Mesendoderm (in vitro differentiated cells): ENCODE measurements at places on chromosomes 3 and 15.

- no peak overlapping the region for H3K4me3 ChIP-seq
- DNase-seq, result no peak
- H3K36me3 ChIP-seq, result no peaks in the 10 kb centered on the region
- no peaks in the 10 kb centered on the region for H3K4me1 ChIP-seq
- no peak overlapping the region for H3K27ac ChIP-seq
Measured at GRCh38 chr15:57227166-57227565, 149.1 kb upstream of the CGNL1 start.

GRCh38 chr3:89098964-89099585 is 8.3 kb upstream of the EPHA3 start:
- no peak overlapping the region for H3K4me3 ChIP-seq
- H3K36me3 ChIP-seq, result no peaks in the 10 kb centered on the region
- H3K27me3 ChIP-seq, result no peaks in the 10 kb centered on the region
- H3K4me1 ChIP-seq, result no peaks in the 10 kb centered on the region
- H3K27ac ChIP-seq, result no peak overlapping the region

DNA sequence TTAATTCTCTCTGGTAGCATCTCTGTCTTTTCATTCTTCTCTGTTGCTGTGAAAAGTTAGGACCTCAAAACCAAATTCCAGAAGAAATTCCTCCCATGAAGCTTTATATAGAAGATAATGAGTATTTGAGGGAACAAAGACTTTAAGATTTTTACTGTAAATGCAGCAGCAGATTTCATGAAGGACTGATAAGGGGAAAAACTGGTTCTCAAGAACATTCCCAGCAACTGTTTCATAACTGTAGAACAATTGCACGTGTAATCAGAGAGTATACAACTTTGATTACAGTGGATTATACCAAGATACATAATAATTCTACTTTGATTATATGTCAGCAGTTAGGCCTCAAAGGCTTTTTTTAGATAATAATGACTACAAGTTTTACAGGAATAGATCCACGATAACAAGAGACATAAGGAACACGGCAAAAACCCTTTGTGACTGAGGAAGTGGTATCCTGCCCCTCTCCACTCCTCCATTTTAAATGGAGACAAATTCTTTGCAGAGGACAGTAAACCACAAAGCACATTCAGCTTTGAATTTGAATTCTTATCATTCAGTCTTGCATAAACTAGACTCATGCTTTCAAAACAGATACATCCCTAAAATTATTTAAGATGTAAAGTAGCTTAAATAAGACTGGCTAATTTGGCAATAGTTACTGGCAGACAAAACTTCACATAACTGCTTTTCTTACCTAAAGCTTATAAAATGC is 42.9 kb upstream of the DIPK2A start:
- no peak overlapping the region for H3K27ac ChIP-seq
- no peaks in the 10 kb centered on the region for H3K4me1 ChIP-seq
- no peak overlapping the region for H3K4me3 ChIP-seq
- DNase-seq, result no peak

- no peaks in the 10 kb centered on the region for H3K4me1 ChIP-seq
- no peaks in the 10 kb centered on the region for H3K27me3 ChIP-seq
- no peak overlapping the region for H3K27ac ChIP-seq
- DNase-seq, result no peak
- no peaks in the 10 kb centered on the region for H3K36me3 ChIP-seq
Measured at GRCh38 chr3:8777201-8777977, 8.0 kb upstream of the OXTR start.

DNA sequence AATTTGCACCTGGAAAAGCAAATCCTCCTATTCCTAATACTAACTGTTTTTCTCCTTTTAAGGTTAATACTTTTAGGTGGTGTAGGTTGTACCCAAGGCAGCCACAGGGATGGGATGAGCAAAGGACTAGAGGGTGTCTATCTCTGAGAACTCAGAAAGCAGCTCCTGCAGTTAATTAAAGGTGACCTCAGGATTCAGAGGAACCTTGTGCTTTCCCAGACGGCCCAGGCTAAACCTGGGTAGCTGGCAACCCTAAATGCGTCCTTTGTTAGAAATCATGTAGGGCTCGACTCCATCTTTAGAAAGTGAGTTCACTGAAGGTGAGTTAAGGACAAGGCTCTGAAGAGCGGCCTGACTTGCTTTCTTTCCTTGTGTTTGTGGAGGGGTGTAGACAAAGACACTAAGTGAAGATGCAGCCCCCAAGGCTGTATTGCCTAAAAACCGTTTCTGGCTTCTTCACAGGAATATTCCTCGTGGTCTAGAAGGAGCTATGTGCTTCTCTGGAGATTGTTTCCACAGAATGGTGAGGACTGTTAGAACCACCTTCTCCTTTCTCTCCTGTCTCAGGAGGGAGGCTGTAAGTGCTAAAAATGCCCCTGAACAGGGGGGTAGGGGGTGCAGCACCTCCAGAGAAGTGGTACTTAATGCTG is 14.9 kb downstream of the FNDC3B start:
- H3K4me1 ChIP-seq, result peaks cover 2% of the 10 kb centered on the region
- no peaks in the 10 kb centered on the region for H3K27me3 ChIP-seq
- H3K36me3 ChIP-seq, result no peaks in the 10 kb centered on the region
- no peak overlapping the region for H3K27ac ChIP-seq
- DNase-seq, result no peak

DNA sequence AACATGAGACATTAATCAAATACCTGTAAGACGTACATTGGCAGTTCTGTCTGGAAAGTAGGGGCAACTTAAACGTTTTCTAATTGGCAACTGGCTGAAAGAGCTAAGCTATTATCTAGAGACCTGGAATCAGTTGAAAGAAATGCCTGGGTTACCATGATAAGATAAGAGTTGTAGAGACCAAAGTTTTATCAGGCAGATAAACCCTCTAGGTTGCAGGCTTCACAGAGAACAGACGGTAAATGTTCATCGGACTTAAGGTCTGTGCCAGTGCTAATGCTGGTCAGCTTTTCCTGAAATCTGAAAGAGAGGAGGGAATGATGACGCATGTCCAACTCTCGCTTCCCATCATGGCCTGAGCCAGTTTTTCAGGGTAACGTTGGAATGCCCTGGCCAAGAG is 196.2 kb downstream of the ROBO2 start:
- H3K27ac ChIP-seq, result no peak overlapping the region
- H3K36me3 ChIP-seq, result no peaks in the 10 kb centered on the region
- H3K4me1 ChIP-seq, result no peaks in the 10 kb centered on the region
- H3K4me3 ChIP-seq, result no peak overlapping the region

GRCh38 chr15:52491472-52491871 is 37.2 kb downstream of the MYO5A start:
- H3K27ac ChIP-seq, result no peak overlapping the region
- no peaks in the 10 kb centered on the region for H3K4me1 ChIP-seq
- no peaks in the 10 kb centered on the region for H3K27me3 ChIP-seq
- H3K36me3 ChIP-seq, result no peaks in the 10 kb centered on the region

DNA sequence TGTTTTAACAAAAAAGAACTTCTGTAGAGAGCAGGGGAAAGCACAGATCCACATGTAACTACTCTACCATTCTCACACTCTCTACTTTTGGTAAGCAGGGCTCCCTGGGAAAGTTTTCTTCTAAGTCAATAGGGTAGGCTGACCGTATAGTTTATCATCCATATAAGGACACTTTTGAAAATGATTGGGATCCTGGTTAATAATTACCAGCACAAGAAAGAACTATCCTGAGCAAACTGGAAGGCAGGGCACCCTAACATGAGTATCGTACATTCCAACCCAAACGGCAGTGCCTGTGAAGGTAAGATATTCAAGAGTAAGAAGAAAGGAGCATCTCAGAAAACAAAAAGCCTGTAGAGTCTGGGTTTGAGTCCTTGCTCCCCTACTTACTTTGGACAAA is 22.1 kb downstream of the SUSD5 start:
- no peak overlapping the region for H3K4me3 ChIP-seq
- H3K36me3 ChIP-seq, result no peaks in the 10 kb centered on the region
- DNase-seq, result no peak
- no peak overlapping the region for H3K27ac ChIP-seq

DNA sequence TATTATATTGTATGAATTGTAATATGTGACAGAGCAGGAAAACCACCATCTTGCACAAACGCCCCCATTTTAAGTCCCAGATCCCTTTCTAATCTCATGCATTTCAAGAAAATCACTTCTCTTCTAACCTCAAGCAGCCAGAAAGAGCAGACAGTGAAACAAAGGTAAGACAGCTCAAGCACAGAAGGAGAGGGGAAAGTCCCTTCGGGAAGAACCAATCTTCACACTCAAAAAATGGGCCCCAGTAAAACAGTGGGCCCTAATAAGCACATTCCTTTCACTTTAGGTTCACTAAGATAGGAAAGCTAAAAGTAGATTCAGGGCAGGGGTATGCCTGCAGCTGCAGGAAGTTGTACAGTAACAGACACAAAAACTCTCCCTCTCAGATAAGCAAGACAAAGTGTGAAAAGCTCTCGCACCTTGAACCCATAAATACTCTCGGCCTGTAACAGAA is 1268.7 kb downstream of the SI start:
- H3K27ac ChIP-seq, result no peak overlapping the region
- H3K36me3 ChIP-seq, result no peaks in the 10 kb centered on the region
- peak; percentile 25 for DNase-seq
- no peaks in the 10 kb centered on the region for H3K4me1 ChIP-seq

DNA sequence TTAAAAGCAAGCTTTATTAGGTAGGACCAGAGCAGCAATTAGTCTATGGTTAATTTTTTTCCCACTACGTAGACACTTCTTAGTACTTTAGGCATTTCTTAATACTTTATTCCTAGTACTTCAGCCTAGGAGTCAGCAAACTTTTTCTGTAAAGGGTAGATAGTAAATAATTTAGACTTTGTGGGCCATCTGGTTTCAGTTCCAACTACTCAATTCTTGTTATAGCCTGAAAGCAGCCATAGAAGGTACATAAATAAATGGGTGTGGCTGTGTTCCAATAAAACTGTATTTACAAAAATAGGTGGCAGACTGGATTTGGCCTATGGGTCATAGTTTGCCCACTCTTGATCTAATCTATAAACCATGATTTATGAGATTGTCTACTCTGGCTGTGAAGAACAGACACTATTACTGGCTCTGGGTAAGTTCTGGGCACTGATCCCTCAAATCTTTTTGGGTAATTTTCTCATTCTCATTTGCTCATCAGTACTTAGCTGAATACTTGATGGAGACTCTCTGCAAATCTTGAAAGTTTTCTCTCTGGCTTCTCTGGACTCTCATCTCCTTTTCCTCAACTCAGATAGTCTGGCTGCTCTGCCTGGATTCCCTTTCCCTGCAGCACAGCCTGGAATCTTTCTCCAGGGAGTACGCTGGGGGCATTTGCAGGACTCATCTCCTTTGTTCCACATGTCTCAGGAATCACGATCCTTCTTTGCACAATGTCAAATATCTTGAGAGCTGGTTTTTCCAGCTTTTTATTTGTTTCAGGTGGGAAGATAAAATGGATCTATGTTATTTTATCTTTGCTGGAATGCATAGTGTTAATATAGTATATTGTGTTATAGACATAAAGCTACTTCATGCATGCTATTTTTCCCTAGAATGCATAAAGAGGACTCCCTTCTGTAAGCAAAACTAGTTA is 524.8 kb upstream of the TBL1XR1 start:
- no peaks in the 10 kb centered on the region for H3K4me1 ChIP-seq
- H3K27ac ChIP-seq, result no peak overlapping the region
- DNase-seq, result no peak
- no peaks in the 10 kb centered on the region for H3K36me3 ChIP-seq

- H3K4me3 ChIP-seq, result no peak overlapping the region
- H3K4me1 ChIP-seq, result no peaks in the 10 kb centered on the region
- H3K27me3 ChIP-seq, result peaks cover 34% of the 10 kb centered on the region
- DNase-seq, result peak; percentile 72
Measured at GRCh38 chr3:172449466-172450149, 1.4 kb upstream of the GHSR start.

- H3K27me3 ChIP-seq, result no peaks in the 10 kb centered on the region
- H3K27ac ChIP-seq, result no peak overlapping the region
- no peak overlapping the region for H3K4me3 ChIP-seq
- no peaks in the 10 kb centered on the region for H3K36me3 ChIP-seq
Measured at GRCh38 chr3:61358364-61358763, 107.1 kb upstream of the FHIT start.

DNA sequence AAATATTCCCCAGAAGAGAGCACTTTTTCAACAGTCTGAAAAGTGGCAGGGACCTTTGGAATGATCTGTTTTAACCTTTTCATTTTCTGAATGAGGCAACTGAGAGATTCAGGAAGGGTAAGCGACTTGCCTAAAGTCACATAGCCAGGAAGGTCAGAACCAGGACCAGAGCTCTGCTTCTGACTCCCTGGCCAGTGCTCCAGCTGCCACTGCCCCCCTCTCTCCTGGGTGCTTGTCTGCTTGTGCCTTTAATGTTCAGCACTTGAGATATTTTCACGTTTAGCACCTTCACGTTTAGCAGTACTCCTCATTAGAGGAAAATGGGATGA is 68.3 kb downstream of the SMAD3 start:
- H3K36me3 ChIP-seq, result no peaks in the 10 kb centered on the region
- peaks cover 3% of the 10 kb centered on the region for H3K4me1 ChIP-seq
- H3K27ac ChIP-seq, result no peak overlapping the region
- no peaks in the 10 kb centered on the region for H3K27me3 ChIP-seq
- H3K4me3 ChIP-seq, result no peak overlapping the region

GRCh38 chr15:24067733-24068501 is 380.8 kb upstream of the NDN start:
- no peak overlapping the region for H3K4me3 ChIP-seq
- DNase-seq, result peak; percentile 5
- H3K27ac ChIP-seq, result no peak overlapping the region
- no peaks in the 10 kb centered on the region for H3K27me3 ChIP-seq
- no peaks in the 10 kb centered on the region for H3K36me3 ChIP-seq
